ENCODE measurements at places on chromosomes 2 and 18. TPM values are rescaled to one million over a fixed set of nuclear protein-coding genes. Genes with fewer than 3 reads are reported as not detected.
A peak's percentile ranks its signal among the peaks of the same experiment; 100 is the strongest.

DNA sequence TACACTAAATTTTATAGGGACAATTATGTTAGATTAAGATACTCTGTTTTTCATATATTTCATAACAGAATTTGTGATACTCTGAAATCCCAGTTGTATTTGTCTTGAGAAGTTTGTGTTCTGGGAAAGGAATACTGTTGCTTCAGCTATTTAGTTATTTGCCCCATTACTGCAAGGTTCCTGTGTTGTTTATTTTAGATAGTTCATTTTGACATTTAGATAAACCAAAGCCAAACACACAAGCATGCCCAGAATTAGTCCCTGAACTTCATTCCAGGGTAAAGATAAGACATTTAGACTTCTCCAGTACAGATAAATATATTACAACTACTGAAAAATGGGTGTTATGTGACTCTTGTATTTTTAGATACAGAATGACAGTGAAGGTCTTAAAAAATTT lies 74.7 kb downstream of the BMPR2 start:
- DNase-seq = peak; percentile 83

DNA sequence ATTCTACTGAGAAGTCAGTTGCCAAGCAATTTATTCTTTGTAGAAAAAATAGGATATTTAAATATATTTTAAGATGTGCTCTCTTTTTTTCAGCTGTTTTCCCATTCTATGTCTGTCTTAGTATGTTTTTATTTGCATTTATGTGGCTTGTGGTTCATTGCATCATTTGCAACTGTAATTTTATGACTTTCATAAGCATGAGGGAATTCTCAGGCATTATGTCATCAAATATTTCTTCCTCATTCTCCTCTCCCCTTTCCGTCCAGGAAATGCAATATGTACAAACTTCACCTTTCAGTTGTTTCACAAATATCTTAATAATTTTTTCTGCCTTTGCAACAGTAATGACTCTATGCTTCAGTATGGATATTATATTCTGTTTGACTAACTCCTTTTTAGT lies 560.2 kb upstream of the LRATD1 start:
- no peak for DNase-seq

DNA sequence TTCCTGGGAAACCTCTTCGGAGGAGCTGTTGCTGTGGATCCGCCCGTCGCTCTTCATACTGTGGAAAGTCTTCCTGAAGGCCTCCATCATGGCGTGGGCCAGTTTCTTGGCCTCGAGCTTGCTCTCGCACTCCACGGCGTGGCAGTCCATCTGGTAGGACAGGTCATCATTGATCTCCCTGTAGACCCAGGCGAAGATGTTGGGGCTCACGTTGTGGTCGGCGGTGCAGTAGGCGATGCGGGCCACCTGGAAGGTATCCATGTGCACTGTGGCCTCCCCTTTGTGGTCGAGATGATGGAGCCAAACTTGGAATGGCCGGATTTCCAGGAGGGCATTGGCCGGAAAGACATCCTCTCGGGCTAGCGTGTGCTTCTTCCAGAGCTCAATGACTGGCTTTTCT lies 245.4 kb downstream of the PID1 start:
- no peak for DNase-seq

- no peak for DNase-seq
These were observed 56.3 kb upstream of the UBXN4 start for GRCh38 chr2:135685361-135685760.

The ILKAP gene
- total RNA-seq = 18.6 TPM

The CELF4 gene
- not detected for total RNA-seq

DNA sequence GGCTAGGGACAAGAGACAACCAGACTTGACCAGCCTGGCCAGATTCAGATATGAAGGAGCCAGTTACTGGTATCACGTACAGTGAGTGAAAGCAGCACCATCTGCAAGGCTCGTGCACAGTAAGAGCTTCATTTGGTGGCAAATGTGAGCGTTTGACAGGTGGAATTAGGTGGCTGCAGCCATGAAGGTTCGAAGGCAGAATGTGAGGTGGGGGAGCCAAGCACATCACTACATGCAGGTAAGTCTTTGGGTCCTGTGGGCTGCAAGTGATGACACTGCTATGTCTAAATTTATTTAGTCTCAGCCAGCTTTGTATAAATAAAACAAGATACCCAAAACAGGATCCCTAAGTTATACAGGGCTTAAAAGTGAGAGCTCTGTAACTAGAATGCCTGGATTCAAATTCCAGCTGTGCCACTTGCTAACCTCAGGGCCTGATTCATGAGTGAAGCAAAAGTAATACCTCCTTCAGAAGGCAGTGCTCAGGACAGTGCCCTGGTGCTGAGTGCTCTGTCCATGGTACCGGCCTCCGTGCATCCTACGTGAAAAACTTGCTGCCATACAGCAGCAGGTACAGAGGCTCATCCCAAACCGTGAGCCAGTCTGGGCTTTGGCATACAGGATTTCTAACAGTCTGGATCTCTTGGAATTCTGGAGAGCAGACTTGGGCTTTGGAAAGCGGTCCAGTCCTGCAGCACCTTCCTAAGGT lies 18.6 kb downstream of the DDX18 start:
- DNase-seq = peak; percentile 34

All from fibroblast of the aortic adventitia (primary cell).